Esophagus squamous epithelium (tissue), 5 donors: ENCODE measurements at places on chromosomes 3 and 15.

DNA sequence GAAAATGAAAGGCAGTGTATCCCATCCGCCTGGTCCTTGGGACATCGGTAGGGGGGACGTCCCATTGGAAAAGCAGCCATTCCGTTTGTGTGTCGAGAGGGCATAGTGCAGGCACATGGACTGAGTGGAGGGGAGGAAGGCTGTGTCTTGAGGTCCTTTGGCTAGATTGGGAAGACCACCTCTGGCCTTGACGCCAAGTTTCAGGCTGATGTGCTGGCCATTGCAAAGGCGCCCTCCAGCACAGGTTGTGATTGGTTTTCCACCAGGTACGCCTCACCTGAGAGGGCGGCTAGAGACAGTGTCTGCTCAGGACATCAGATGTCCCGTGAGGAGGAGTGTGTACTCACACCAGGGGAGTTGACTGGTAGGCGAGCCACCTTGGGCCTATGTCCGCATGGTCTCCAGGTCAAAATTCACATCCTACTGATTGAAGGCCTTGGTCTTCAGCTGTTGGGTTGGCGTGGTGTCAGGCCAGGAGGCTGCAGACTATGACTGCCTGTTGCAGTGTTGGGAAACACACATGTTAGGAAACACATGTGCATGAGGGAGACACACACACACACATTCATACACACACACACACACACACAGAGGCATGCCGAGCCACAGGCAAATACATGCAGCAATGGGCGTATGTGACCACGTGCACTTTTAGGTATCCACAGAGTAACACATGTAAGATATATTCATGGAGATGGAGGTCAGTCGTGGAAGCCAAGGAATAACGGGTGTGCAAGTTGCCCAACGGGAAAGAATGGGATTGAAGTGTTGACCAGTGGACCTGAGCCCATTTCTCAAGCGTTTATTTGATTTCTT is 98.4 kb downstream of the SNRPN start:
- DNase-seq: no peak

DNA sequence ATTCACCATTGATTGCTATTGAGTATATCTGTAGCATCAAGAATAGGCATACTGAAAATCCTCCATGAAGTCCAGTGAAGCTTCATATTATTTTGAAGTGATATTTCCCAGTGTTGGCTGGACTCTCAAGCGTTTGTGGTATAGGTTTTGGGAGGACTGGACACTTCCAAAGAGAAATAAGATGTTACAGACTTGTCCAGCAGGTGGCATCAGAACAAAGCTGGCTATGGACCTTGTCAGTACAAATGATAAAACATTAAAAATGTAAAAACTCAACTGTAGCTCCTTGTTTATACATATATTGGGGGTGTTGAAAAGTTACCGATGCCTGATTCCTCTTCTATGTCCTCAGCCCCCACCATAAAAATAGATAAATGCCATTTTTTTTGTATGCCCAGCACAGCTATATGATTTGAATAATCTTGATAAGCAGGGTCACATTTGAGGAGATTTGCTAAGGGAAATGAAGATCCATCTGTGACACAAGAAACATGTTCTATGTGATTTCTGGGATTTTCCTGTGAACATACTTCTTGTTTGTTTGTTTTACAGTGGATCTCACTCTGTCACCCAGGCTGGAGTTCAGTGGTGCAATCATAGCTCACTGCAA is 54.5 kb upstream of the GOLGA6B start:
- no peak for DNase-seq

DNA sequence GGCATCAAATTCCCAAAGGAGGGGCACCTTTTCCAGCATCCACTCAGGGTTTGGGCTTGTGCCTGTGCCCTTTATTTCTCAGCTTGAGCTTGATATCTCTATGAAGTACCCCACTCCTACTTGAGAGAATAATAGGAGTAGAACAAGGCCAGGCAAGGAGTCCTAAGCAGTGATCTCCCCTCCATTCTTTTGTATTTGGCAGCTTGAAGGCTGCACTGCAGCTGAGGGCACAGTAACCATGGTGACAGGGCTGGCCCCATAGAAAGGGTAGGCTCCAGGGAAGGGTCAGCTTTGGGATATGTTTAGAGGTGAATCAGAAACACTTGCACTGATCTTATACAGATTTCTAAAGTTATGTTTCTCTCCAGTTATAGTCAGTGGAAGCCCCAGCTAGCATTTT is 145.4 kb upstream of the SLC24A5 start:
- no peak for DNase-seq

DNA sequence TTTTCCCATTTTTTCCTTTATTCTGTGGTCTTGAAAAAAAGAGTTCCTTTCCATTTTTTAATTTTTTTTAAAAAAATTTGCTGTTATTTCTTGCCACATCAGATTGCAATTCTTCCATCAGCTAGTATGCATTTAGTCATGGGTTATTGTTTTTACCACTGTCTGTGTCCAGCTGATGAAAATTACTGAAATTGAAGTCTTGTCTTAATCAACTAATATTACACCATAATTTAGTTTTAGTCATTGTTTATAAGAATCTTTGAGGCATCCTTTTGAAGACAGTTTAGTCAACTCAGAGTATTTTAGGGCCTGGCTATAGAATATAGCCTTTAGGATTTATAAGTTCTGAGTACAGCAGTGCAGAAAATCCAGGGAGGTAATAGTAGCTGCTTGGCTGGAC is 172.1 kb downstream of the LRTM1 start:
- DNase-seq: no peak

DNA sequence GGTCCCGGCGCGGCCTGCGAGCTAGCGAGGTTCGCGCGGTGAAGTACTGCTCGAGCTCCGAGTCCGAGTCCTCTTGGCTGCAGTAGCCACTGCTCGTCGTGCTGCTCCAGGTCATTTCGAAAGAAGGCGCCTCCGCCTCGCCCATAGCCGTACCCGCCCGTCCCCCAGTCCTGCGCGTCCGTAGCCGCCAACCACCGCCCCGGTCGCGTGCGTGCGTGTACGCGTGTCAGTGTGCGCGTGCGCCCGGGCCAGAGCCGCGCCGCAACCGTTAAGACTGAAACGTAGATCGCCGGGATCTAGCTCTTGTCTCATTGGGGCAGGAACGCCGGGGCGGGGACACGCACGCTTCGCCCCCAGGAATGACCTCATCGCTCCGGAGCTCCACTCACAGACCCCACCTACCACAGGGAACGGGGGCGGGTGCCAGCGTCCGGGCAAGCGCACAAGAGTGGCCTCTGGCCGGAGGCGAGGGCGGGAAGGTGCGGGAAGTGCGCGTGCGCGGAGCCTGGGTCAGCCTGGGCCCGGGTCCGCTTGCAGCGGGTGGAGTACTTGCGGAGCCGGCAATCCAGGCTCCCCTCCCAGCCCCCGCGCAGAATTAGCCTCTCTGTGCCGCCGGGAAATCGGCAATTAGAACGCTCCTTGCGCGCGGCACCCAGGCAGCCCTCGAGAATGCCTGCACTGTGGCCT is 3.3 kb downstream of the RASSF1 start:
- peak; percentile 94 for DNase-seq

- no peak for DNase-seq
Observed at GRCh38 chr3:62604751-62605351, 231.5 kb upstream of the FEZF2 start.

GRCh38 chr3:195595785-195596531 is 12.2 kb upstream of the APOD start:
- DNase-seq: no peak

- no peak for DNase-seq
Observed at GRCh38 chr3:107239703-107240102, 137.5 kb upstream of the CCDC54 start.

DNA sequence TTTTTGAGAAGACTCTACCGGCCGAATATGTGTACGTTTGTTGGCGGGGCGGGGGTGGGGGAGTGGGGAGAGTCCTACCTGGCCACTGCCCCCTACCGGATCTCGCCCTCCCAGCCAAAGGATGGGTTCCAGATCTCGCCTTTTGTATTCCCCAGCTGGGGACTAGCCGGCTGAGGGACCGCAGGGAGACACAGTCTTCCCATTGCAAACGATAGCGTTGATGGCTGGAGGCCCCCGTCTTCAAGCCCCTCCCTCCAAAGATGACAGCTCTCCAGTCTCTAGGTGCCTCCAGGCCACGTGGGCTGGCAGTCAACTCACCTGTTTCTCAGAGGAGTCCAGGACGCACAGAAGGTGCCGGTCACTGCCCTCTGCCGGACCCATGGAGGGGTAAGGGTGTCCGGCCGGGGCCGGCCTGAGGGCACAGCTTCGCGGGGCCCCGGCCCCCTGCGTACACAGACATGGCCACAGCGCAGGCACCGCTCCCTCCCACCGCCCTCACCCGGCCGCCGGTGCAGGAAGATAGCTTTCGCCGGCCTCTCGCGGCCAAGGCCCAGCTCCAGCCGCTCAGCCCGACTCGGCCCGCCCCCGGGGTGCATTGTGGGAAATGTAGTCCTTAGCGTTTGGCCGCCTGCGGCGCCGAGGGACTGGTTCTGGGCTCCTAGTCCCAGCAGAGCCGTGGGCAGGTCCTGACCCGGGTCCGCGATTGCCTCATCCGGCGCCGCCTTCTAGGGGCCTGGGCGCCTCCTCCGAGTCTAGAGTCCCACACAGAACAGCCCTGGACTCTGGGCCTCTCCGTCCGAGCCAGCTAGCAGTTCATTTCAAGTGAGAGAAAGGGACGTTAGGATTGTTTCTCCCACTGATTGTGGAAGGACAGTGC is at the start of gene MON1A:
Gene MON1A (minus strand): TSS at position 521 of the 877 bp plus-strand sequence. CDS start 16,465 bp downstream, outside the sequence.
- peak; percentile 43 for DNase-seq

DNA sequence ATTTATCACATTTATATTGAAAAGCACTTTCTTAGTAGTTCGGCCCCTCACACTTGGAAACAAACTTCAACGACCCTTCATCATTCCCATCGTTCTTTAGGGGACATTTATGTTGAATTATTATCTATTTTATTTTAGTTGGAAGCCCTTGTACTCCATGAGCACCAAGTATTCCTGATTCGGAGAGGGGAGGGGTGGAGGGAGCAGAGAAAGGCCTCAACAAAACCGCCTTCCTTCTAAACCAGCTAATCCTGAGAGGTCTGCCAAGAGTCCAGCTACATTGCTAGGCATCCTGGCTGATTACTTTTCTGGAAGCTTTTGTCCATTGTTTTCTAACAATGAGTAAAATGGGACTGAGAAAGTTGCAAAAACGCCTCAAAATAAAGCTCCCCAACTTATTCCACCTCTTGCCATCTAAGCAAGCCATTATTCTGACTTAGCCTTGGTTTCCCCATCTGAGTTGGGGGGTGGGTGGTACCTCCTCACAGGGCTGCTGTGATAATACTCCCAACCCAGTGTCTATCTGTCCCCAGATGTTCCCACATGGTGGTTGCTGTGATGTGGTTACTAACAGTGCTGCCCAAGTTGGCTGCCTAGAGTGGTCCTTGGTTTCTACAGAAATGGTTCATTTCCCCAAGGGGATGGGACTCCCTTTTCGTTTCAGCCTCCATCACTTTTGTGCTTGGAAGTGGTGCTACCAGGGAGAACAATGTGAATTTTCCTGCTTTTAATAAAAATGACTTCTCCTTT is 1.2 kb upstream of the TMEM158 start:
- DNase-seq: no peak

DNA sequence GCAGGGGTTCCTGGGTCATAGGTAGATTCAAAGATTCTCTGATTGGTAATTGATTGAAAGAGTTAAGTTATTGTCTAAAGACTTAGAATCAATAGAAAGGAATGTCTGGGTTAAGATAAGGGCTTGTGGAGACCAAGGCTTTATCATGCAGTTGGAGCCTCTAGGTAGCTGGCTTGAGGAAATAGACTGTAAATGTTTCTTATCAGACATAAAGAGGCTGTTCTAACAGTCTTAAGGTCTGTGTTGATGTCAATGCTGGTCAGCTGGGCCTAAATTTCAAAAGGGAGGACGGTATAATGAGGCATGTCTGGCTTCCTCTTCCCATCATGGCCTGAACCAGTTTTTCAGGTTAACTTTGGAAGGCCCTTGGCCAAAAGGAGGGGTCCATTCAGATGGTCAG is 48.9 kb downstream of the GASK1A start:
- no peak for DNase-seq

GRCh38 chr15:70604666-70605315 is 158.6 kb downstream of the UACA start:
- DNase-seq: no peak

- no peak for DNase-seq
Observed at GRCh38 chr15:50764461-50765194, 878 bp downstream of the SPPL2A start.

DNA sequence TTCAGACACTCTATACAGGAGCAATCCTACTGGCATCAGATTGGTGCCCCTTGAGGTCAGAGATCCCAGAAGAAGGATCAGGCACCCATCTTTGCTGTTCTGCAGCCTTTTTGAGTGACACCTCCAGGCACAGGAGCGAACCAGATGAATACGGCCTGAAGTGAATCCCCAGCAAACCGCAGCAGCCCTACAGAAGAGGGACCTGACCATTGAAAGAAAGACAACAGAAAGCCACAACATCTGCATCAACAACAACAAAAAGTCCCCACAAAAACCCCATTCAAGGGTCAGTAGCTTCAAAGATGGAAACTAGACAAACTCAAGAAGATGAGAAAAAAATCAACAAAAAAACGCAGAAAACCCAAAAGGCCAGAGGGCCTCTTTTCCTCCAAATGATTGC is 130.4 kb downstream of the PPM1L start:
- no peak for DNase-seq

DNA sequence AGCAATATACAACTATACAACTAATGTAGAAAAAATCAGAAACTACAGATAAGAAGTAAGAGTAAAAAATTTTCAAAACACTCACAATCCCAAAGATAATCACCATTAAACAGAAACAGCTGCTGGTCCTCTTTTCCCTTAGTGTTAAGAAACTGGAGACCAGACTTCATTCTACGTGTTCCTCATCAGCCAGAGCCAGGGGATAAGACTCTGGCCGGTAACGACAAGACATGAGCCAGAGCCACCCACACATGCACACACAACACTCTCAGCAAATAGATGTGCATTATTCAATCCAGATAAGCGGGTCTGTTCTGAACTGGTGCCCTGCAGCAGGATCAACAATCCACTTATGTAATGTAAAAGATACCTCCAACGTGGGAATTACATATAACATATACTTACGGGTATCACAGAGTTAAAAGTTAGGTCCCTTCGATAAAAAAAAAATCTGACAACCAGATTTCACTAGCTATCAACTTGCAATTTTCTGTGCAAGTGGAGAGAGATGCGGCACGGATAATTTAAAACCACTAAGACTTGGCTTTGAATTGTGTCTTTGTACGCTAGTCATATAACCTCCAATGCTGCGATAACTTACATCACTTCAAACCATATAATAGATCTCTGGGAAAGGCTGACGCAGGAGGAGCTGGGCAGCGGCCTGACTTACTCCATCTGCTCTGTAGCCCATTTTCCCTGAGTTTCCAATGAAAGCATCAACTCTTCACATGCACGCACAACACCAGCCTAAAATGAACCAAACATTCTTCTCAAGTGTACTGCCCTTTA is 17.8 kb downstream of the PRICKLE2 start:
- DNase-seq: no peak
